ENCODE measurements at places on chromosomes 7 and 10.

- no peak for DNase-seq
Observed at GRCh38 chr10:131982796-131983195, 1.1 kb upstream of the BNIP3 start.

- no peak for DNase-seq
Observed at GRCh38 chr10:992467-992866, 4.2 kb downstream of the GTPBP4 start.

- no peak for DNase-seq
Observed at GRCh38 chr7:128129224-128129864, 98.1 kb upstream of the LRRC4 start.

GRCh38 chr10:128210215-128211063, 84.2 kb upstream of the MKI67 start:
- DNase-seq = peak; percentile 75

DNA sequence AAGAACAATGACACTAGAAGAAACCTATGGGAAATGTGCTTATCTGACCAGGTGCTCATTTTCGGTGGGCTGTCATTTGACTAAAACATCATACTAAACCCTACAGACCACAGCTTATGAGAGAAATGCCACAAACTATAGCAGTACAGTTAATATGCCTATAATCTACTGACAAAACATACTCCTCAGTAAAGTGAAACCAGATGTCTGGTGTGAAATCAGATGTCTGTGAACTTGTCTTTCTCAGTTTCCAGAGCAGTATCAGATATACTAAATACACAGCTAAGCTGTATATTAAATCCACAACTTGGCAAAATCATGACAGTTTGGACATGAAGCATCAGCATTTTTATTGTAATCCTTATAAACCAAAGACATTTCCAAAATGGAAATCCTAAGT, 3.3 kb downstream of the IMMP2L start:
- DNase-seq = no peak

DNA sequence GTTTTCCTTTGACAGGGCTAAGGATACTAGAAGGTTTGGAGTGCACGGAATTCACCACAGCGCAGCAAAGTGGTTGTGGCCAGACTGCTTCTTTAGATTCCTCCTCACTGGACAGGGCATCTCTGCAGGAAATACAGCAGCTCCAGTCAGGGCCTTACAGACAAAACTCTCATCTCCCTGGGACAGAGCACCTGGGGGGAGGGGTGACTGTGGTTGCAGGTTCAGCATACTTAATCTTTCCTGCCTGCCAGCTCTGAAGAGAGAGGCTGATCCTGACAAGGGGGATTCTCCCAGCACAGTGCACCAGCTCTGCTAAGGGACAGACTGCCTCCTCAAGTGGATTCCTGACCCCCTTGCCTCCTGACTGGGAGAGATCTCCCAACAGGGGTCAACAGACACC, 1257.9 kb downstream of the NXPH1 start:
- no peak for DNase-seq

- DNase-seq = no peak
Observed at GRCh38 chr7:40418448-40418847, 283.6 kb downstream of the SUGCT start.

GRCh38 chr7:150405584-150406311, 26.6 kb downstream of the ZNF775 start:
- DNase-seq = peak; percentile 55

DNA sequence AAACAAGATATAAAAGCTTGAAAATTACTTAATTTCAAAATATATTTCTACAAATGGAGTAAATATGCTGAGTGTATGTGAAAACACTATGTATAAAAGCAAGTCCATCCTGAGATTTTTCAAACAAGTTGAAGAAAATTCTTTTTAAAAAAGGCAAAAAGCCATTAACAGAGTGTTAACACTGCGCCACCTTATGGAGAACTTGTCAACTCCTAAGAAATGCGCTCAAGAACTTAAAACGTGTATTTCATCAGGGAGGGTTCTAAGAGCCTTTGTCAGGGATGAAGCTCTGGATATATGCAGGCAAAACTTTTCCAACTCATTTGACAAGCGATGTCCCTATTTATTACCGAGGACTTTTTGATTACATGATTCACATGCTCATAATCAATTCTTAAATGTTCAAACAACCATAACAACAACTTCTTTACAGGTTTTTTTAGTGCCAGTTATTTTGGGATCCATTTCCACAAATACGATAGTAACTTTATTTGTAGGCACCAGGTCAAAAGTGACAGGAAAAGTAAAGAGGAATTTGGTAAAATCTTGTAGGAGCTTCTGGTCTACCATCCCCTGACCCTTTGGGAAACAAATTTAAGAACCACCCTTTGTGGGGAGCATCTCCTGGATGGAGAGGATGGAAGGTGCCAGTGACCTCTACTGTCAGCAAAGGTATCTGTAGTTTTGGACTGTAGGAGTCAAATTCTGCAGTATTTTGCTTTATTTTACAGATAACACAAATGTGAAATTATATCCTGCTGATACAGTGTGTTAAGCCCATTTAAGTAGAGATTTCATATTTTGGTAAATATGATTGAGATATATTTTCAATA, 23.2 kb downstream of the CALCR start:
- DNase-seq = no peak

DNA sequence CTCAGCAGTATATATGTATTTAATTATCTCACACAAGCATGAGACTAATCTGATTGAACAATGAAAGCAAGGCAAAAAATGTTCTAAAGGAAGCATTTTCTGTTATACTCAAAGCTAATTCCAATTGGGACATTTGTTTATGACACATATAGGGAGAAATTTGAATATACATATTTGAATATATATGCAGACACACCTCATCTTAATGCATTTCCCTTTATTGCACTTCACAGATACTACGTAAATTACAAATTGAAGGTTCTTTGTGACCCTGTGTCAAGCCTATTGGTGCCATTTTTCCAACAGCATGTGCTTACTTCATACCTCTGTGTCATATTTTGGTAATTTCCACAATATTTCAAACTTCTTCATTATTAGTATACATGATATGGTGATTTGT, 132.1 kb upstream of the STEAP1 start:
- no peak for DNase-seq

DNA sequence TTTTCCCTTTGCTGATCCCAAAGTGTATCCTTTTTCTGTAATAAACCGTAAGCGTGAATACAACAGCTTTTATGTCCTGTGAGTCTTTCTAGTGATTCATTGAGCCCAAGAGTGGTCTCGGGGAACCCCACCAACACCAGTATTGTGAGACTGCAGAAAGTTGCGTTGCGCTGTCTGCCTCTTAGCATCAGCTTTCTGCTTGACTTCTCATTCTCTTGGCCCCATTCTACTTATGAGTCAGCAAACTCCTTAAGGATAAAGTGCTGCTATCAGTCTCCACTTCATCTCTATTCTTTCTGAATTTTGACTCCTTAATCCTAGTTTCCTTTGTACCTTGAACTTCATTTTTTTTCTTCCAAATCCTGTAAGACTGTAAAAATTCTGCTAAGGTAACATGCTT, 184.3 kb upstream of the MBL2 start:
- DNase-seq = no peak

DNA sequence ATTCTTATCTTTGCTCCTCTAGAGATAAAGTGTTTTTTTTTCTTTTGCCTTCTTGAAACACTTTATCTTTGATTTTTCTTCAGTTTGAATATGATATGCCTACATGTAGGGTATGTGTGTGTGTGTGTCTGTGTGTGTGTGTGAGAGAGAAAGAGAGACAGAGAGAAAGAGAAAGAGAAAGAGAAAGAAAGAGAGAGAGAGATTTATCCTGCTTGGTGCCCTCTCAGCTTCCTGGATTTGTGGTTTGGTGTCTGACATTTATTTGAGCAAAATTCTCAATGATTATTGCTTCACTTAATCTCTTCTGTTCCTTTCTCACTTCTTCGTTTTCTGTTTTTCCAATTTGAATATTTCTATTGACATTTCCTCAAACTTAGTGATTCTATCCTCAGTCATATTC, 60.3 kb downstream of the RAB18 start:
- DNase-seq = no peak

GRCh38 chr10:13340068-13340467, 8.0 kb downstream of the SEPHS1 start:
- DNase-seq = no peak

DNA sequence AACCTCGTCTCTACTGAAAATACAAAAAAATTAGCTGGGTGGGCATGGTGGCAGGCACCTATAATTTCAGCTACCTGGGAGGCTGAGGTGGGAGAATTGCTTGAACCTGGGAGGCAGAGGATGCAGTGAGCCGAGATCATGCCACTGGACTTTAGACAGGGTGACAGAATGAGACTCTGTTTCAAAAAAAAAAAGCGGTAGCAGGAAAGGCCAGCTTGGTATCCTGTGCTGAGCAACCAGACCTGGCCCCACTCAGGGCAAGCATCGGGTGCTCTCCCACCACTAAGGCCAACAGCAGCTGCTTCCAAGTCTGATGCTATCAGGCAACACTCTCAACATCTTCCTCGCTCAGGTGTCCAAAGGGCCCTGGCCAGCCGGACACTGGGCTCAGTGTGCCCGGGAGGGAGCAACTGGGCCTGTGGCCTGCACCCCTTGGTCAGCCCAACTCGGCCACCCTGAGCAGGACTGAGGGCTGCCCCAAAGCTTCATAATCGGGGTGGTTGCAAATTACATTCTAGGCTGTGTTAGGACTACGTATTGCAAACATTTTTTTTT, 44.3 kb upstream of the MSMB start:
- DNase-seq = no peak

DNA sequence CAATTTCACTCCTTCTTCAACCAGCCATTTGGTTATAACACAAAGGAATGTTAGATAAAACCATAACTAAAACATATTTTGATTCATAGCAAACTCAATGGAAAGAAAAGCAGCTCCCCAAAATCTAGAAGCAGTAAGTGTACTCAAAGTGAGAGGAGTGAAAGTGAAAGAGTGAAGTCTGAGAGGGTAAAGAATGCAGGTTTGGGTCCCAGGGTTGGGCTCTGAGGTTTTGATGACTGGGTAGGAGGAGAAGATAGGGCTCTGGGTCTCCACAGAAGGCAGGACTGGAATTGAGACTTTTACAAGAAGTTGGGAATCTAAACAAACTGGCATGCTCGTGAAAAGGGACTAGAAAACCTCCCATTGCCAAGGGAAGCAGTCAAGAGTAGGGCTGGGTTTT, 85.4 kb upstream of the RSU1 start:
- DNase-seq = no peak

GRCh38 chr10:119281581-119282071, 74.3 kb downstream of the GRK5 start:
- DNase-seq = no peak

- no peak for DNase-seq
Observed at GRCh38 chr10:118998183-118998582, 31.3 kb upstream of the NANOS1 start.

DNA sequence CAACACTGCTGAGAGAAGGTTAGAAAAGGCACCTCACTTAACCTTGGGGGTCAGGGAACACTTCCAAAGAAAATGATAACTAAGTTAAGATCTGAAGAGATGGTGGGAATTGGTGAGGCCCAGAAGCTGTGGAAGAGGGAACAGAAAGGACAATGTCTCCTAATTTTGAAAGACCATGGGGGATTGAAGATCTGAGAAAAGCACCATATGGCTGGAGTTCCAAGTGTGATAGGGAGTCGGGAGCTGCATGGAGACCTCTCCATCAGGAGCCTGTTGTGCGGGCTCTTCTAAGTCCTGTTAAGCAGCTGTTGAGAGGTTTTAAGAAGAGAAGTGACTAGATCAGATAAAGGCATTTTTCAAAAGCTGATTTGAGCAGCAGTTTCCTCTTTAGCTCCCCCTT, 254.3 kb downstream of the CDK14 start:
- no peak for DNase-seq

- no peak for DNase-seq
Observed at GRCh38 chr7:155591055-155591775, 44.9 kb upstream of the CNPY1 start.

DNA sequence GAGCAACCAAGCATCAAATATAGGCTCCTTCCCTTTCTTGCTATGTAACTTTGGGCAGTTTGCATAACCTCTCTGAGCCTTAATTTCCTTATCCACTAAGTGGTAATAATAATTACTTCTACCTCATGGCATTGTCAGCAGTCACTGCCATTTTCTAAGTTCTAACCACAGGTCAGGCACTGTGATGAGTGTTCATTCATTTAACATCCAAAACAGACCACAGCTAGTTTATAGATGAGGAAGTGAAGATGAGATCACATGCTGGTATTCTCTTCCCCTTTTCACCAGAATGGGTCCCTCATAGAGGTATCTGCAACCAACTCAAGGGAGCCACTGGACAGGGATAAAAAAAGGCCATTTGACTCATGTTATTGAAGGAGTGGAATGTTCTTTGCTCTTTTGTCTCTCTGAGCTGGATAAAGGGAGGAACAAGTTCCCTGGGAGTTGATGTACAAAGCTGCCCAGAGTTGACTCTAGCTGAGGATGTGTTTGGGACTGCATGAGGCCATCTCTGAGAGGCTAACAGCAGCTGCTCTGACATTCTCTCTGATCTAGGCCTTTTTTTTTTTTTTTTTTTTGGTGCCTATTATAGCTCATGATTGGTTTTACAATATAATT, 65.0 kb downstream of the DNAJC12 start:
- DNase-seq = no peak

DNA sequence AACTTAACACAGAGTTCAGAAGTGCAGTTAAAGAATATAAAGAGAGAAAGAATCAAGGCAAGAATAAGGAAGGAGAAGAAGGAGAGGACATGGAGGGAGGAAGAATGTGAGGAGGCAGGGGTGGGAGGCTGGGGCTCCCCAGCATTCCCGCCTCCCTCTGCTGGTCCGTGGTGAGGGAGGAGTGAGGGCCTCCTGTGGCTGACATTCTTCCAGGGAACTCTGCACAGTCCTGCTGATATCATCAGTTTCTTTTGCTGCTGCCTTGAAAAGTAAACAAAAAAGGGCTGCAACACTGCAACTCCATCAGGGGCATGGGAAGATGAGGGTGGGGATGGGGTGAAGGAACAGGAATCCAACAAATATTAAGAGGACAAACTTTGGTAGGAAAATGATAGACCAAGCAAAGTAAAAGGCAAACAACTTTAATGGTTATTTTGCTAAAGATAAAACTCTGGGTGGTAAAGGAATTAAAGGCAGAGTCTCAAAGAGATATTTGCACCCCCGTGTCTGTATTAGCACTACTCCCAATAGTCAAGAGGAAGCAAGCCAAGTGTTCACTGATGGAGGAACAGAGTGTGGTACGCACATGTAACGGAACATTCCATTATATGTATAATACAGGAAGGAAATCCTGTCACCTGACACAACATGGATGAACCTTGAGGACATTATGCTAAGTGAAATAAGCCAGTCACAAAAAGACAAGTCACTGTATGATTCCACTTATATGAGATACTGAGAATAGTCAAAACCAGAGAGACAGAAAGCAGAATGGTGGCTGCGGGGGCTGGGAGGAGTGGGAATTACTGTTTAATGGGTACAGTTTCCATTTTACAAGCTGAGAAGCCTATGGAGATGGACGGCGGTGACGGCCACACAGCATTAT, 8.0 kb upstream of the SPOCK2 start:
- DNase-seq = no peak

- DNase-seq = no peak
Observed at GRCh38 chr10:3619241-3619640, 165.8 kb downstream of the KLF6 start.

DNA sequence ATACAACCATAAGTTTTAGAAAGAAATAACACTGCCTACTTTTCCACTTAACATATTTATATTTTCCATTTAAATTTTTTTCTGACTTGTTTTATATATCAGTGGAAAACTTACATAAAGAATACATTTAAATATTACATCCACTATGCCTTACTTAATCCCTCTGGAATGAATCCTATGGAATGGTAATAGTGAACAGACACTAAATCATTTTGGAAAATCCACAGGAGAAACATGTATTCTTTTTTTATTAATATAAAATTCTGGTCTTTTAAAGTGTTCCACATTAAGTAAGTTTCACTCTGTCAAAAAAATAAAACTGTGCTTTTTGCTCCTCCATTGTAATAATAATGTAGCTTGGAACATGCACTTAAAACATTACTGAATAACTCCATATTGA, 236.8 kb upstream of the LRRN3 start:
- no peak for DNase-seq

Measured in activated B cell treated with CpG ODN at 0.5 μM for 24 hours (primary cell).